ENCODE measurements at places on chromosomes 1 and 21.

DNA sequence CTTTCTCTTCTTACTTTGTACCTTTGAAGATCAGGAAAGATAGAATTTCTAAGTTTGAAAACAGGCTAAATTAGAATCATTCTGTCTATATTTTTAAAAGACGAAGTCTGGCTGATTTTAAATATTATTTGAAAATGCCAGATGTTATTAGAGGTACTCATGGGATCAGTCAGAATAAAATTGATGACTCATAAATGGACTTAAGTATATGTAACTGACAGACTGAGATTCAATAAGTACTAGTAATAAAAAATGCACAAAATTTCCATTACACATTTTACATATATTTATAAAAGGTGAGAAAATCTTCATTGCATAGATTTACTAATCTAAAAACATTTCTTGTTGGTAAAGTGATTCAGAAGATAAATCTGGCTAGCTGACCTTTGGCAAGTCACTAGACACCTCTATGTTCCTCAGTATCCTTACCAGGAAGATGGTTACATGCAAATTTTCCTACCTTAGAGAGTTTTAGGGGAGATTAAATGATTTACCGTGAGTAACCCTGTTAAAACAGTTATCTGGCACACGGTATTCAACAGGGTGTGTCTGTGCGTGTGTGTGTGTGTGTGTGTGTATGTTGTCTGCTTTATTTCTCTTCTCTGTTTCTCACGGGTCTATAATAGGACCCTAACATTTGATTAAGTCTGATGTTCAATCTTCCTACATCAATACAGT is 189.0 kb downstream of the RUNX1 start:
- DNase-seq, result no peak

DNA sequence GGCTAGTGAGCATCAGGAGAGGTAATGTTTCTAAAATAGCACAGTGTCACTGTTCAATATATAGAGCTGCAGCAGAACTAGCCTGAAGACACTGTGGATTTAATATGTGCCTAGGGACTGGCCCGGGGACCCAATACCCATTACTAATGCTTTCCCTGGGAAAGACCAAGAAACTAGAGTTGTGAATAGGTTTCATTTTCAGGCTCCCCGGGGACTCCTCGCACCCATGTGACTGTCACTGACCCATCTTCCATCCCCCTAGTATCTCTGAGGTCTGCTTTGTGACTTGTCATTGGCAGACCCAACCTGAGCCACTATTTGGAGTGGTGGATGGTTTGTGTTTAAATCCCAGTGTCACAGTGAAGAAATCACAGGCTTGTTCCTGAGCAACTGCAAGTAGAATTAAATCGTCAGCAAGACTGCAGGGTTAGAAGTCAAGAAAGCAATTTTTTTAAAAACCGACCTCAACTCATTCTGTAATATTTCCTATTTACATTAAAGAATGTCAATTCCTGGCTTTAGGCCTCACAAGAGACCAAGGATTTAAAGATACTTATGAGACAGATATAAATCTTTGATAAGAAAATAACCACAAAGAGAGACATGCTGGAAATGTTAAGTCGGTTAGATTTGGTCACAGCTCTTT is 130.0 kb upstream of the TNR start:
- DNase-seq, result no peak

DNA sequence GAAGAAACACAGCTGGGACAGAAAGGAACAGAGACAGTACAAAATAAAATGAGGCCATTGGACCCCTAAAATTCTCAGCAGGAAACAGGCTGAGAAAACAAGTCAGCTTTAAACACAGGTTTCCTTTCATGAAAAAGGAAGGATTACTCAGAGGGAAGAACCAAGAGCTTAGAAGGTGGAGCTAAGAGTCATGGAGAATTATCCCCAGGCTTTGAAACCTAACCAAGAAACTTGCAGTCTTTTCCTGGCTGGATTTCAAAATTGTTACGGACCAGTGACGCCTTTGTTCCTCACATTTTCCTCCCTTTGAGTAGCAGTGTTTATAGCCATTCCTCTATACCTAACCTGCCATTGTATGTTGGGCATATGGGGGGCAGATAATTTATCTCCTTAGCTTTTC is 8.8 kb downstream of the HMGB4 start:
- DNase-seq, result no peak

GRCh38 chr1:91835087-91835521 is 50.8 kb downstream of the TGFBR3 start:
- DNase-seq, result no peak

DNA sequence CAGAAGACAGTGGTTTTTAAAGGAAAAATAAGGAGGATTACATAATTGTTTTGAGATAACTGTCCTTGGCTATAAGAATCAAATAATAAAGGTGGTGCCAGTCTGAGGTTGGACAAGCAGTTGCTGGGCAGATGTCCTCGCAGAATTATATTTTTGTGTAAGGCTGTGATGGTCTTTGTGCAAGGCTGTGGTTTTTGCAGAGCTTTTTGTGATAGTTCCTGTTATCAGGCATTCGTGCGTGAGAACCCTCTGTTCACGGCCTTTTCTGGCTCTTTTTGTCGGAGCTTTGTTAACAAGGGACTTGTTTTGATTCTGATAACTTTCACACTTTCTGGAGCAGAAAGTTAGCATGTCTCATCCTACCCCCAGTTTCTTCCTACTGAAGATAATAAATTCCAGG is 33.4 kb downstream of the SH3BP5L start:
- no peak for DNase-seq

DNA sequence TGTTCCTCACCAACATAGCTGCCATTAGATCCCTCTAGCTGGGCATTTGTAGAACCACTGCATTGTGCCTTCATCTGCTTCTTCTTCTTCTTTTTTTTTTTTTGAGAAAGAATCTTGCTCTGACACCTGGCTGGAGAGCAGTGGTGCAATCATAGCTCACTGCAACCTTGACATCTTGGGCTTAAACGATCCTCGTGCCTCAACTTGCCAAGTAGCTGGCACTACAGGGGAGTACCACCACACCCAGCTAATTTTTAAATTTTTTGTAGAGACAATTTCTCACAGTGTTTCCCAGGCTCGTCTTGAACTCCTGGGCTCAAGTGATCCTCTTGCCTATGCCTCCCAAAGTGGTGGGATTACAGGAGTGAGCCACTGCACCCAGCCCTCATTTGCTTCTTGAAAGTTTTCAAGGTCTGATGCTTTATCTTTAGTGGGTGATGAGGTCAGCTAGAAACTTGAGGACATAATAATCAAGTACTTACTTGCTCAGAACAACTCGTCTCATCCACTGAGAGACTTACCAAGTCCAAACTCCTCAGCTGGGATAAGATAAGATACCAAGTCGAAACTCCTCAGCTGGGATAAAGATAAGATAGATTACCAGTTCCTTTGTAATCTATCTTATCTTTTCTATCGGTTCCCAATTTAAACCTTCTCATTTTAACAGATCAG is 71.5 kb downstream of the MACF1 start:
- DNase-seq, result no peak

- DNase-seq, result no peak
Measured at GRCh38 chr1:2180297-2181245, 14.0 kb downstream of the FAAP20 start.

DNA sequence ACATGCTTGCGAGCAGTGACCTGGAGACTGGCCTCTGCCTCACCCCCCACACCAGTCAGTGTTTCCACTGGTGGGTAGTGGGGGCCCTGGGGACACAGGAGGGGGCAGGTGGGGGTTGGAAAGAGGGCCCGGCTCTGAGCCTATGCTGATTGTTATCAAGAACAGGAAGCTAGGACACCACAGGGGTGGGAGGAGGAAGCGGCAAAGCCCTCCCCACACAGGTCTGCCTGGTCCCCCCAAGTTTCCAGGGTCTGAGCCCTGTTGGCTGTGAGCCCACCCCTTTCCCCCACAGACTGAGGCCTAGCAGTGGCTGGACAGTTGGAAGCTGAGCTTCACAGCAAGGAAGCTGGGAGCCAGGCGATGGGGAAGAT is 1.6 kb upstream of the PTPN7 start:
- DNase-seq, result peak; percentile 60

DNA sequence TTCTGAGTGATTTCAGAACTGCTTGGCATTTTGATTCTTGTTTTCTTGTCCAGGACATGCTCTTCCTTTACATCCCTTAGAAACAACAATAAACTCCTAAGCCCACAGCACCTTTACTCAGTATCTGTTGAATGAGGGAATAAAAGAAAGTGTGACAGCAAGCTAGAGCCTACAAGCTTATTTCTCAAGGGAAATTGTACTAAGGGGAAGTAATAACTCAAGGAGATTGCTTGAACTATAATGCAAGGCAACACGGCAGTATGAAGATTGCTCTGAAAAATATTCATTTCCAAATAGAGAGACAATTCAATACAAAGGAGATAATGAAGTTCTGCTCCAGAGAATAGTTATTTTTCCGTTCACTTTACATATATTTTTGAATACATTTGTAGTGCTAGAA is 6.5 kb downstream of the OR6P1 start:
- no peak for DNase-seq

GRCh38 chr1:40042341-40042740 is 1.8 kb downstream of the CAP1 start:
- DNase-seq, result no peak

- DNase-seq, result no peak
Measured at GRCh38 chr1:230814949-230815692, 53.2 kb downstream of the C1orf198 start.
